ENCODE measurements at places on chromosomes 5 and 9.
A peak's percentile ranks its signal among the peaks of the same experiment; 100 is the strongest.

DNA sequence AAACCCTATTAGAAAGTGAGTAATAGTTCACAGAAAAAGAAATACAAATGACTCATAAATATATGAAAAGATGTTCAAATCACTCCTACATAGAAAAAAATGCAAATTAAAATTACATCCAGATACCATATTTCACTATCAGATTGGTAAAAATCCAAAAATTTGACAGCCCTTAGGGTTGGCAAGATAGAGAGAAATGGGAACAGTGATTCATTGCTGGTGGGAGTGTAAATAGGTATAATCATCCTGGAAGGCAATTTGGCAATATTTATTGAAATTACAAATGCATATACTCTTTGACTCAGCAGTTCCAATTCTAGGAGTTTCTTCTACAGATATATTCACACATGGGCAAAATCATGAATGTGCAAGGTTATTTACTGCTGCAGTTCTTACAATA is 273.5 kb downstream of the NR2F1-AS1 start:
- DNase-seq, result no peak

- peak; percentile 97 for DNase-seq
These were observed 49.9 kb upstream of the SLIT3 start for GRCh38 chr5:169350759-169351240.

DNA sequence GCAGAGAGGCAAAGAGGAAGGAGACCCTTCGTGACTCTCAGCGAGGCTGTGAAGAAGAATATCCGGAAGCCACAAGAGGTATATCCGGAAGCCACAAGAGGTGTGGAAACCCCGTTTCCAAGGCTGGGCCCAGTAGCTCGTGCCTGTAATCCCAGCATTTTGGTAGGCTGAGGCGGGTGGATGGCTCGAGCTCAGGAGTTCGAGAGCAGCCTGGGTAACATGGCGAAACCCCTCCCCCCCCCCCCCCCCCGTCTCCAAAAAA is 612 bp upstream of the BBLN start:
- no peak for DNase-seq

GRCh38 chr5:172943906-172944305 is 15.3 kb upstream of the RPL26L1 start:
- no peak for DNase-seq

DNA sequence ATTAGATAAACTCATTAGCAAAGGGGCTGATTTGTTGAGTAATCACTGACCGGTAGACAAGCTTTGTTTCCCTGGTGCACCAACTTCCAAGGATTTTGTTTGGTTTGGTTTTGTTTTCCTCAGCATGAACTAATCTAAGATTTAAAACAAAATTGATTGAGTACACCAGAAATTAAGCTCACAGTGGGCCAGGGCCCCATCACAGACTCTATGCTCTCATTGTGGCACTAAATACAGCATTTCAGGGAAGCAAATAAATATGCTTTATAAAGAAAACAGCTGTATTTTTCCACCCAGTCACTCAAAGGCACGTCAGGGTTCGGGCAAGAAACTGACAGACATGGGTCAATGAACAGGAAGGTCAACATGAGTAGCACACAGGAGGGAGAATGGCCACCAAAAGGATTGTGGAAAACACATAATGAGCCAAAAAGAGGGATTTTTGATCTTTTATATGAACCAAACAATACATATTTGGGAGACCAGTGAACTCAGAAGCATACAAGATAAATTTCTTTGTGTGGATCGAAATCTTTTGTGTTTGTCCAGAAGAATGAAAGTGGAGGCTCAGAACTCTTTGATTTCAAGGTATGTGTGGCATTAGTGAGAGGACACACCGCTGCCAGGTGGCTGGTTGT is 8.8 kb downstream of the CFAP77 start:
- no peak for DNase-seq

DNA sequence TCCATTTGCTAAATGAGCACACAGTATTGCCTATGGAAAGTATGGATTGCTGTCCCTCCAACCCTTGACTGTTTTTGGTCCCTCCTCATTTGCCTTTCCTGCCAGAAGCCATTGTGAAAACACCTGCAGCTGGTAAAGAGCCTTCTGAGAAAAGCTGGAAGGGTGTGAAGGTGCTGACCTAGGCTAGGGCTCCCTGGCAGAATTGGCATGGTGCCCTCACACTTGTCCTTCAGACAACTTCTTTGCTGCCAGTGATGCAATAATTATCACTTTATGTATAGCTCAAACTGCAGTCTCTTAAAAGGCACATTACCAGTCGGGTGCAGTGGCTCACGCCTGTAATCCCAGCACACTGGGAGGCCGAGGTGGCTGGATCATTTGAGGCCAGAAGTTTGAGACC is 4.2 kb downstream of the TXNDC15 start:
- no peak for DNase-seq

DNA sequence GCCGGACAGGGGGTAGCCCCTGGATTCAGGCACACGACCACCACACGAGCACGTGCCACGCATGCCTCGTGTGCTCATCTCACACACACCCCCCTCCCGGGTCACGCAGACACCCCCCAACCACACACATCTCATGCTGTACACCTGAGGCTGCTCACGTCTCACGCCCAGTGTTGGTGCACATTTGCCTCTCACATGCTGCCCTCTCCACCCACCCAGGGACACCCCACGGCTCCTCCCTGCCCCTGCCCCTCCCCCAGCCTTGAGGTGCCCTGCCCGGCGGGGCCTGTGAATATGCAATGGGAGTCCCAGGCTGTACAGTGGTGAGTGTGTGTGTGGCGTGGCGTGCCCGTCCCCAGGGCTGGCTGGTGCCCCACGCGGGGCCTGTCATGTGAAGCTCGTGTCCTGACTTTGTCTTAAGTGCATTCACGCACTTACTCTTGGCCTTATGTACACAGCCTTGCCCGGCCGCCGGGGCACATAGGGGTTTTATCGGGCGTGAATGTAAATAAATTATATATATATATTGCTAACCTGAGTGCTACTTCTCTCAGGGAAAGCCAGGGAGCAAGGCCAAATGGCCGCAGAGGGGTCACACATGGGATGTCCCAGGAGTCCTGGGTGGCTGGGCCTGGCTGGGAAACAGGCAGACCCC is 18.7 kb downstream of the HK3 start:
- DNase-seq, result no peak

- no peak for DNase-seq
These were observed 249.7 kb upstream of the MAP3K1 start for GRCh38 chr5:56565644-56566043.

DNA sequence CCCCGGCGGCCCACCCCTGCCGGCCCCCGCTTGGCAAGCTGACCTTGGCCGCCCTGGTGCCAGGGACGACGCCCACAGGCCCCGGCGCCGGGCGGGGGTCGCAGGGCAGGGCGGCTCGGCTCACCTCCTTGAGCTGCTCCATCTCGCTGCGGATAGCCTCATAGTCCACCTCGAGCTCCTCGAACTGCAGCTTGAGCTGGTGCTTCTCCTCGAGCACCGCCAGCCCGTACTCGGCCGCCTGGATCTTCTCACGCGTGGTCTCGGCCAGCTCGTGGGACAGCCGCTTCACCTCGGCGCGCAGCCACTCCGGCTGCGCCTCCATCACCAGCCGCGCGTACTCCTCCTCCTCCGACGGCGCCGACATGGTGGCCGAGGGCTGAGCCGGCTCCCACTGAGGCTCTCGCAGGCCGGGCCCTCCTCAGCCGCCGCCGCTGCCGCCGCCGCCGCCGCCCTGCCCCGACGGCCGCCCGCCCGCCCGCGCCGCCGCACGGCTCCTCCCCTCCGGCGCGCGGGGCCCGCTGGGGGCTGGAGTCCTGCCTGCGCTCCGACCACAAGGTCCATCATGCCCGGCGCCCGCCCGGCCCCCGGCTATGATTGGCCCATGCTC is at the start of gene BICD2:
Gene BICD2, minus strand, starts transcription at position 453 of the 607 bp plus-strand sequence. Its CDS starts 89 bp downstream, at position 364.
- DNase-seq, result no peak

DNA sequence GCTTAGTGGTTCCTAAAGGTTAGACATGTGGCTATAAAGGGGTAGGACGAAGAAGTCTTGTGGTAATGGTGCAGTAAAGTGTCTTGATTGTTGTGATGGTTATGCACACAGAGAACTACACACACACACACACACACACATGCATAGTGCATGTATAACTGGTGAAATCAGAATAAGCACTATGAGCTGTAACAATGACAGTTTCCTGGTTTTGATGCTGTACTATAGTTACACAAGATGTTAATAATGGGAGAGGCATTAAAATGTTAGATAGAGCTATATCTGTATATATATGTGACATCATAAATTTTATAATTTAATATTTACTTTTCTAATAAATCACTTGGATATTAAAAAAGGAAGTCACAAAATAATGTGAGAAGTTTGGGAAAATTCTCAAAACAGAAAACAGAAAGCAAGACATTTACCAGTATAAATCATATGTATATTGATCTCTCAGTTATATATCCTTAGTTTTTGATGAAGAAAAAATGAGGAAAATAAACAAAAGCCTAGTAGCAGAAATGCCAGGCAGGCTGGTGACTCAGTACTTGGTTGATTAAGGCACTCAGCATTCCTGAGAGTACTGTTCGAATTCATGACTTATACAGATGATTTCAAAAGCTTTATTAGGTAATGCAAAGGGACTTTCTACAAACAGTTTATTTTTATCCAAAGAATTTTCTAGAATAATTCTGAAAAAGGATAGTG is 350.5 kb upstream of the DAB2 start:
- DNase-seq, result peak; percentile 79

- no peak for DNase-seq
These were observed 3.8 kb upstream of the FAM120A start for GRCh38 chr9:93447655-93448054.

DNA sequence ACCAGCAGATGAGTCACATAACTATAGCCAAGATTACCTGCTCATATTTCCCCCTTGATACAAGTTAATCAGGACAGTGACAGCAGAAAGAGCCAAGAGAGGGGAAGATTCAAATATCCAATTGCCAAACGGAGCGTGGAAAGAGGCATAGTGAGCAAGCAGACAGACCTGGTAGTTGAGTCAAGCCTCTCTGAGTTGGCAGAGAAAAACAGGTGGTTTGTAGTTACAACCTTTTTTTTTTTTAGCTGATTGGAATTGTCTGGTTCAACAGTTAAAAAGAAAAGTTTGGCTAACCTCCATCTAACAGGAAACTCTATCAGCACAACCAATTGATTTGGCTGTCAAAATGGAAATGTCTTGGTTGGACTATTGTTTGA is 272.1 kb downstream of the TLE1 start:
- no peak for DNase-seq

GRCh38 chr5:36214436-36214835 is 27.3 kb downstream of the NADK2 start:
- DNase-seq, result no peak

- DNase-seq, result no peak
These were observed 465.2 kb upstream of the RGMB start for GRCh38 chr5:98308231-98308630.

- DNase-seq, result no peak
These were observed at the start of gene HBEGF for GRCh38 chr5:140346348-140347221. TSS of gene HBEGF (minus strand) at chr5:140346603. CDS start at chr5:140346328, 275 bp downstream.

DNA sequence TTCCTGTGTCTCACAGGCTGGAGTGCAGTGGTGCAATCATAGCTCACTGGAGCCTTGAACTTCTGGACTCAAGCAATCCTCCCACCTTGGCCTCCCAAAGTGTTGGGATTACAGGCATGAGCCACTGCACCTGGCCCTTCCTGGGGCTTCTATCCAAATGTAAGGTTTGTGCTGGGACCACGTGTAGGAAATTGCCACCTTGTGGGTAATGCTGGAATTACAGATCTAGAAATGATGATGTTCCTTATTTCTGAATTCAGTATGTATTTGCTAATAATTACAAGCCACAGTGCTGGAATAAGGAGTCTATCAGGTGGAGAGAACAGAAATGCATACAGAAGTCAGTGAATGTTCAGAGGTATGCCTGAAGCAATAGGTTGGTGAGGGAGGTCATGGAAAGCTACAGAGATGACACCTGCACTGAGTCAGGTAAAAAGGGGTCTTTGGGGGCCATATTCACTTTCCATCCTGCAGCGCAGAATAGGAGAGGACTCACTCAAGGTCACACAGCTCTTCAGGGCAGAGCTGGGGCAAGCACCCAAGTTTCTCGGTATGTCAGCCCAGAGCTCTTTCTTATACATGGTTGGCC is 8.8 kb upstream of the IGFBPL1 start:
- no peak for DNase-seq

GRCh38 chr9:130054325-130054786 is 650 bp downstream of the GPR107 start:
- DNase-seq, result no peak

GRCh38 chr5:26872337-26872736 is 166.0 kb downstream of the CDH9 start:
- DNase-seq, result peak; percentile 17

GRCh38 chr9:133792721-133793470 is 54.7 kb upstream of the SARDH start:
- DNase-seq, result peak; percentile 2

GRCh38 chr5:37576552-37576951 is 197.4 kb downstream of the WDR70 start:
- DNase-seq, result no peak

DNA sequence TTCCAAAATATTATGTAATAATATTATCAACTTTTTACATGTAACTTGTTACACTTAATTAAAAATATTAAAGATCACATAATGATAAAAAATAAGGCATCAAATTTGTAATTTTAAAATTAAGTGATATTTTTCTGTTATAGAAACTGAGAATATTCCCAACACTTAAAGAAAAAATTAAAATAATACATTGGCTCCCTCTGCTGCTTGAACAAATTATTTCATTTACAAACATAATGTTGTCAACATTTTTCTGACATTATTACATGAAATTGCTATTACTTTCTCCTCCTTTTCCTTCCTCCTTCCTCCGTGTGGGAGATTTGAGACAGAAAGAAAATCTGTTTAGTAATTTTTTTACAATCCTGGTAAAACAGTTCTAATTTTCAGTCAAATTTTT is 42.3 kb downstream of the RNF180 start:
- DNase-seq, result no peak

DNA sequence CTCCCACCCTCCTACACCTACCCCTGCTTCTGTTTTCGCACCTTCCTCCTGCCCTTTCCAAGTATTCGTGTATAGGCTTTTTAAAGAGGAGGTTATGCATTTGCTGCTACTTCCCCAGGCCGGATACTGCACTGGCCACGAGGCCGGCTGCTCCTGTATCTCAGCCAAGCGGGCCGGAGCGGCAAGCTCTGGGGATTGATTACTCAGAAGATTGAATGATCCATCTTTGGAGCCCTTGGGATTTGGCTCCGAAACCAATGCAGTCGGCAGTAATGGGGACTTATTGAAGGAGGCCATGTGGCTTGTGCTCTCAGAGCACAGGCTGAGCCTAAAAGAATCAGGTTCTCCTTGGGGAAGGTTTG is 405.3 kb downstream of the TLE4 start:
- no peak for DNase-seq

DNA sequence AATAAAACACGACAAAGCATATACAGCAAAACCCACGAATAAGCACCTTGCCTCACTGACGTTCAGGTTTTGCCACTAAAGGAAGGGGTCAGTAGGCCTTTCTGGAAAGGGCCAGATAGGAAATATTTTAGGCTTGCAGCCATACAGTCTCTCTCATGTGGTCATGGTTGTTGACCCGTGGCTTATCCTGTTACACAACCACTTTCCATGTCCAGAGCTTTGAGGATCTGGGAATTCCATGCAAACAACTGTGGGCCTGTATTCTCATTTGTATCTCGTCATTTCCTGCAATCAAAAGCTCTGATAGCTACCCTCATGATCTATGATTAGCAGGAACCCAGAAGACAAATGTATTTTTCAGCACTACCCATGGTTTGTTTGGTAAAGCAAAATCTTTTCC is 108.3 kb downstream of the DRD1 start:
- no peak for DNase-seq

All from retinal pigment epithelial cell (primary cell).